ENCODE measurements at places on chromosomes 2 and 18.

DNA sequence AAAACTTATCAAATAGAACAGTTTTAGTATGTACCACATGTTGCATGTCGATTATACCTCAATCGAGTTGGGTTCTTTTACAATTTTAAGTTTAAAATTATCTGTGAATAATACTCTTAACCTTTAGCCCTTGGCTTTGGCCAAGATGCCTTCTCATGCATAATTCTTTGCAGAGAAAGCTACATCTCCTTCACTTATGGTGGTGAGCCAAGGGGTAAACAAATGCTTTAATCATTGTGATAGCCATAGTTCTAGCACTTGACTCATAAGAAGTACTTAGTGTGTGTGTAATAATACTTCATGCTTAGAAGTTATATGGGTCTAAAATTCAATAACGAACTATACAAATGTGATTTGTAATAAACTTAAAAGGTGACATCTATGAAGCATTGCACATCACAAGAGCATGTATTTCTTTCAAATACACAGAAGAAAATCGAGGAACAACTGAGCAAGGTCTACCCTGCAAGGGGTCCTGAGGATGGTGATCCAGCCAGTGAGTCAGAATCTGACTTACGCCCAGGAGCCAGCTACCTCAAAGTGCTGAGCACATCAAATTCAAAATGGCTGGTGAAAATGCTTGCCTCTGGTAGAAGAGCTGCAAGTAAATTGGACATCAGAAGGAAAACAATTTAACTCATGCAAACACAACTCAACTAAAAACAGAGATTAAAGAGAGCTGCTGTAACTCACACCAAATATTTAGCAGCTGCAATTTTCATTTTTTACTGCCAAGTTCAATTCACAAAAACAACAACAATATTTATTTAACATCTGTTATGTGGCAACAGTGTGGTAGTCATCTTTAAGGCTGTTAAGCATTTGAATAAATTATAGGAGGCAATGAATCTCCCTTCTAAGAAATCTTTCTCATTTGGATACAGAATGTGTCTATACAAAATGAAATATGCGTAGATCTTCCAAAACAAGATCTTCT lies 23.8 kb upstream of the TTC39C start:
- DNase-seq, result no peak

- DNase-seq, result no peak
Observed at GRCh38 chr2:112301171-112301584, 25.8 kb downstream of the ZC3H6 start.

GRCh38 chr2:68974946-68975665 lies 670 bp downstream of the GKN1 start:
- DNase-seq, result no peak

GRCh38 chr2:237568121-237568660 lies 1.8 kb downstream of the PRLH start:
- DNase-seq, result no peak

GRCh38 chr18:24370120-24370519 lies 27.5 kb downstream of the OSBPL1A start:
- no peak for DNase-seq

DNA sequence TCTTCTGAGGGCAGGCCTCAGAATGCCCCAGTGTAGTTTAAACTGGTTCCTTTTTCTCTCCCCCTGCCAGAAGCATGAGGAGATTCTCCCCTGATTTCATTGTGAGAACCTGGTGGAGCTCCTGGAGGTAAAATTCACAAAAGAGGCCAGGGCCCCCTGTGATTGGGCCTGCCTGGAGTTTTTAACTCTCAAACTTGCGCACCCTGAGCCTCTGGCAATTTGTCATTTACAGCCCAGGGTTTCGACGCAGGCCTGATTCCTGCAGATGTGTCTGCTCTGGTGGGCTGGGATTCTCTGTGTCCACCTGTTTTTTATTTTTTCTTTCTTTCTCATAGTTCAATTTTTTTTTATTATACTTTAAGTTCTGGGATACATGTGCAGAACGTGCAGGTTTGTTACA lies 157.9 kb downstream of the ASB1 start:
- no peak for DNase-seq

DNA sequence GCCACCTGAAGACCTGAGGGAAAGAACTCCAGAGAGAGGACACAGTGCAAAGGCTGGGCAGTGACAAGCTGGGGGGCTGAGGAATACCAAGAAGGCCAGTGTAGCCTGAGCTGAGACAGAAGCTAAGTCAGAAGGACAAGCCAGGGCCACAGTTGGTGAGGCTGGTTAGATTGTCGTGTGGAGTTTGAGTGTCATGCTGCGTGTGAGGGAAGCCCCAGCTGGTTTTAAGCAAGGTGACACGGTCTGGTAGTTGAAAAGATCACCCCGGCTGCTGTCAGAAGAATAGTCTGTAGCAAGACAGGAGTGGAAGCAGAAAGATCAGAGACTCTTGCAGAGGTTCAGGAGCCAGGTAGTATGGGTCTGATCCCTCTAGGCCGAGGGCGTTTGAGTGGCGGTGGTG lies 50.6 kb upstream of the RMDN2 start:
- DNase-seq, result no peak

GRCh38 chr2:19187323-19188020 lies 171.0 kb downstream of the OSR1 start:
- DNase-seq, result no peak

DNA sequence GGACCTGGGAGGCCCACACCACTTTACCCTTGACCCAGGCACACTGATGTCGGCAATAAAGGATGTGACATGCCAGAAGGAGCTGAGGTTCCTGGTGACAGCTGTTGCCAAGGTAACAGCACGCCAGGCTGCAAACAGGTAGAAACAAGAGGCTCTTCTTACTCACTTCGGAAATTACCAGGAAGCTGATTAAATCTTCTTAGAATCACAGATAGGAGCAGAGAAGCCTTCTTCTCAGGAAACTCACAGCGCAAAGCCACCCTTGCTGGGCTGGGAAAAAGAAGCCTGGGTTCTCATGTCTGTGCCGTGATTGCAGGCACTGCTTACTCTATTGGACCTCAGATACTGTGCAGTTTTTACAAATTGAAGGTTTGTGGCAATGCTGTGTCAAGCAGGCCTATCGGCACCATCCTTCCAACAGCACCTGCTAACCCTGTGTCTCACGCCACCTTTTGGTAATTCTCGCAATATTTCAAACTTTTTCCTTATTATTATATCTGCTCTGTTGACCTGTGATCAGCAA lies 61.0 kb upstream of the TAF1B start:
- peak; percentile 39 for DNase-seq

DNA sequence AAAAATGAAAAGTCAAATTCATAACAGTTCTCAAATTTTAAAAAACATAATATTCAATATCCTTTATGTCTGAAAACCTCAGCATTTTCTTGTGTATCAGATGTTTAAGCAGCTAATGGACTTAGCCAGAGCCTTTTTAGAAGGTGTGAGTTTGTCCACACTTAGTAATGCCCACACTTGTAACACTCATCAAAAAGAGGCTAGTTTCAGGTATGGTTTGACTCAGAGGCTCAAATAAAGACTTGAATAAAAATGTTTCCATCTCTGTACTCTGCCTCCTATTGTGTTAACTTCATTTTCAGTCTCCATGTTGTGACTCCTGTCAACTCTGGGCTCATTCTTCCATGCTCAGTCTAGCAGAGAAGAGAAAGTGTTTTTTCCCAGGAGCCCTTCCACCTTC lies 311.6 kb downstream of the IRS1 start:
- no peak for DNase-seq

DNA sequence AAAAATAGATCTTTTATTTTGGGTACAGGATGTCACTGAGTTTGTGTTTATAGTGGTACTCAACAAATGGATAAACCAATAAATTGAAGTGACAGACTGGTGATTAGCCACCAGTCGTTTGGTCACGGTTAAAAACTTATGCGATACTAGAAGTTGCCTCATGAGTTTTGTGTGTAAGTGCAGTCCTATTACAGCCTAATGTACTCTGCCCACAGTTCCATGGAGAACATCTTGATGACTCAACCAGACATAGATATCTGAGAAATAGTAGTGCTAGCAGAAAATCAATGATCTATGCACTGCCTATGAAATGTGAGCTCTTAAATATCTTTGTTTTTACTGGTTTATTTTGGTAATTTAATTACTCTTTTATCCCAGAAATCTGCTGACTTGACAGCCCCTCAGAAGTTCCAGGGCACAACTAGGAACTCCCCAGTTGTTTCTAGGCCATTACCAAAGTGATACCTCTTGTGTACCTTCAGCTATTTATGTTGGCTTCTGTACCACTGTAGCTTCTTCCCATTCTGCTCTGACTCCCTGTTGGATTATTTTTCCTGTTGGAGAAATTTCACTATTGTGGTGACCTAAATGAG lies 209.1 kb upstream of the KCNJ3 start:
- no peak for DNase-seq

DNA sequence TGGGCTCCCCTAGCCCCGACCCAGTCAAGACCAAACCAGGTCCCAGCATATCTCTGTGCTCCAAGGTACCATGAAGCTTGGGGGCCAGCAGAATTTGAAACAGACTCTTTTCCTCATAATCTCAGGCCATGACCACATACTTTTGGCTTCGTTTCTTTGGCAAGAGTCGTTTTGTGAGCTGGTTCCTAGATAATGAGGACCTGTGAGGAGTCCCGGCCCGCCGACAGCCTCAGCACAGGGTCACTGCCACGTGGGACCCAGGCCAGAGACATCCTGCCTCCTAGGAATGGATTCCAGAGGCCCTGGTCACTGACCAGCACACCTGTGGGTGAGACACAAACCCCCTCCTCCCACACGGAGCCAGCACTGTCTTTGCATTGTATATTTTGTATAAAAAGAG lies 73.5 kb downstream of the VAPA start:
- no peak for DNase-seq

- DNase-seq, result no peak
Observed at GRCh38 chr2:25420820-25421237, 79.1 kb upstream of the DNMT3A start.

DNA sequence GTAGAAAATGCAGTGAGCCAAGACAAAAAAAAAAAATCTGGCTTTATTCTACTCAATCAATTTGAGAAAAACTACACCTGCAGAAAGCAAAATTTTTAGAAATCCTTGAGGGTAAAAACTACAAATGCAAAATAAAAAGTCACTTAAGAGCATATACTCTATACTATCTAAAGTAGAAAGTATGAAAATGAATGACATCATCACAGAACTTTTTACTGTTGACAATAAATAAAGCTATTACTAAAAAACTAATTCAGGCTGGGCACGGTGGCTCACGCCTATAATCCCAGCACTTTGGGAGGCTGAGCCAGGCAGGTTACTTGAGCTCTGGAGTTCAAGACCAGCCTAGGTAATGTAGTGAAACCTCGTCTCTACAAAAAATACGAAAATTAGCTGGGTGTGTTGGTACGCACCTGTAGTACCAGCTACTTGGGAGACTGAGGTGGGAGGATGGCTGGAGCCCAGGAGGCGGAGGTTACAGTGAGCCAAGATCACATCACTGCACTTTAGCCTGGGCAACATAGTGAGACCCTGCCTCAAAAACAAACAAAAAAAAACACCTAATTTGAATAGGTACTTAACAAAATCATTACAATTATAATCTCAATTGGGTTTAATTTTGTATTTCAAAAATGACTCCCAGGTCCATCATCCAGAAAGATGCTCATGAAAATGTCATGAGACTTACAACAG lies 7.6 kb downstream of the NFU1 start:
- DNase-seq, result no peak

DNA sequence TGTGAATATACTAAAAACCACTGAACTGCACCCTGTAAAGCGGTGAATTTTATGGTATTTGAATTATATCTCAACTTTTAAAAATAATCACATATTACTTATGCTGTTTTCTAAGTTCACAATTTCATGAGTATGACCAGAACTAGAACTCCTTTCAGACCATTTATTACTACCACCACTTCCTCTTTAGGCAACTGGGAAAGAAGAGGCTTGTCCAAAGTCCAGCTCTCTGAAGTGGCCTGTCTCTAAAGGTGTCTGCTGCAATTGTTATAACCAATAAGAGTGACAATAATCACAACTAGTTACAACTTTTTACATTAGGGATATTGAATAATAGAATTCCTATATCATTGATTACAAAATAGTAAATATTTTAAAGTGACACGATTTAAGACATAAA lies 267.9 kb upstream of the PIK3C3 start:
- DNase-seq, result no peak

- no peak for DNase-seq
Observed at GRCh38 chr2:166404831-166405568, 29.3 kb upstream of the SCN9A start.

DNA sequence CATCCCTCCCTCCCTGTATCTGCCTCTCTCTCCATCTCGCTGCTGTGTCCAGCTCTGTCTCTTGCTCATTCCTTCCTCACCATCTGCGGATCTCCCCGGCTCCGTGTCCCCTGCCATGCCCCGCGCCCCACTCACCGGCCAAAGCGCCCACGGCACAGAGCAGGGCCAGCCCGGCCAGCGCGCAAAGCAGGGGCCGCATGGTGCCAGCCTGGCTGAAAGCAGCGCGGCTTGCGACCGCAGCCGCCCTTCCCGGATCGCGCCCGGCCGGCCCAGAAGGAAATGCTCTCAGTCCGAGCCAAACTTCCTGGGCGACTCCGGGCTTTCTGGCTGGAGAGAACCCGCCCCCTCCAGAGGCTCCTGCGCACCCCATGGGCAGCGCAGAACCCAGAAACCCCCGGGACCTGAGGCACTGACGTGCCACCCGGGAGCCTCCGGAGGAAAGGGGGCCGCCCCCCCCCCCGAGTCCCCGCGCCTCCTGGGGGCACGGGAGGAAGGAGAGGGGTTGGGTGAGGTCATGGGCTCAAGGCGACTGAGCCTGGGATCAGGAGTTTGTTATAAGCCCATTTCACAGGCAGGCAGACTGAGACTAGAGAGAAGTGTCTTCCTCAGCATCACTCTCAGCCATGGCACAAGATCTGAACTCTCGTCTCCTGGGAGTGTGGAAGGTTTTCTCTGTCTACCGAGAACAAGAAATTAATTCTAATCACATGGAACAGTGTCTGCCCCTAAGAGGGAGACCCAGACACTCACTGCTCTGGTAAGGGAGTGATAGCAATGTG lies 45.2 kb upstream of the RAB6C start:
- DNase-seq, result no peak

GRCh38 chr2:139160836-139161235 lies 380.6 kb upstream of the NXPH2 start:
- no peak for DNase-seq

- DNase-seq, result no peak
Observed at GRCh38 chr2:144780983-144781382, 261.1 kb upstream of the ZEB2 start.

DNA sequence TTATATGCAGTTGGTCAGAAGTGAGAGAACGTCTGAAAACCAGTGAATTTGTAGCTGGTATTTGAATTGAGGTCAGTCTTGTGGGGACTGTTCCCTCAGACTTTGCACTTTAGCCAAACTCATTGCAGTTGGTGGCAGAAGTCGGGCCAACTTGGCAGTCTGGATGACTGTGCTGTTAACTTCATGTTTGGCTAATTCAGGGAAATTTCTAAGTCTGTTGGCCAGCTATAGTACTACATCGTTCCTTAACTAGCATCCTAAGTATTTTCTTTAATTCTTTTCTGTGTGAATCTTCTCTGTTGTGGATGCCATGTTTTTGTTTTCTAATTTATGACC lies 806.8 kb upstream of the GCFC2 start:
- DNase-seq, result no peak
